NCI-H526 treated with DMSO at 0.1 percent for 48 hours (cell line): ENCODE measurements at places on chromosomes 5 and 9.

GRCh38 chr9:76020652-76021051 lies 130.2 kb downstream of the PCSK5 start:
- DNase-seq = no peak

DNA sequence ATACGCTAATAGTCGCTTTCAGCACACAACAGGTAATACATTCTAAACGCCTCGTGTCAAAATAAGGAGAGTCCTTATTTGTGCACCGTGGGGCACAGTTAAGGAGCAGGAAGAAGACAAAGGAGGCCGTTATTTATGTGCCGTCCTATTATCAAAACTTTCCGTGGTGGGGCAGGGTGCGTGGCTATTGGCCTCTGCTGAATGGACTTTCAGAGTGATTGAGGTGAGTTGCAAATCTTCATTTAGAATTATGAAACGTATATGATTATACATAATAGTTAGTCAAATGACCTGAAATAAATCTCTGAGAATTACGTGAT lies 833 bp downstream of the C5orf24 start:
- DNase-seq = no peak

DNA sequence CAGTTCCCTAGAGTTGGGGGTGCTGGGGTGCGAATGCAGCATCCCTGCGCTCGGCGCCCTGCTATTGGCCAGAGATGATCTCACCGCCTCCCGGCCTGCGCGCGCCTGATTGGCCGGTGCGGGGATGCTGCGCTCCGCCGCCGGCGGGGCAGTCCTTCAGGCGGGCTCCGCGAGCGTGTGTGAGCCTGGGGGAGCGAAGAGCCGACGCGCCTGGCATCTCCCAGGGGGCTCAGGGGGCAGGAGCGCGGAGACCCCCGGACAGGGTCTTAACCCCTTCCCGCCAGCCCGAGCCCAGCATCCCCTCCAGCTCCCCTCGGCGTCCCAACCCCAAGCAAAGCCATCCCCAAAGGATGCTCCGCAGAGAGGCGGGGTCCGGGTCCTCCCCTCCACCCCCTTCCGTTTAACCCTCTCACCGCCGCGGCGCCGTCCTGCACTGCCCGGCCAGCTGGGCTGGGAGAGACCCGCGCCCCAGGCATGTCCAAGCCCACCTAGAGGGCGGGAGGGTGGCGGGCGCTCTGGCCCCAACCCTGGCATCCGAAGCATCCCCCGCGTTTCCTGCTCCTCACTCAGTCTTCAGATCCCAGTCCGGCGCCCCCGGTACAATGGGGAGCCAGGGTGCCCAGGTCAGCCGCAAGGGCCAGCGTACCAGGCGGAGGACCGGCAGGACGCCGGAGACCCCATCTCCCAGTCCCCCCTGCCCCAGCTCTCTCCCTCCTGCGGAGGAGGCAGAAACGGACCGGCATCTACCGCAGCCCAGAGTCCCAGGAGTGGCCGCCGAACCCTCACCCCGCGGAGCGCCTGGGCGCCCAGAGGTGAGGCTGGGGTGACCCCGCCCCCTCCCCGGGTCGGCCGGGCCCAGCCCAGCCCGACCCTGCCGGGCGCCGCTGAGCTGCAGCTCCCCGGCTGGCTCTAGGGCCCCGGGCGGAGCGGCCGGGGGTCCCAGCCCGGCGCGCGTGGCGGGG lies 19.3 kb upstream of the TOR2A start:
- DNase-seq = no peak

DNA sequence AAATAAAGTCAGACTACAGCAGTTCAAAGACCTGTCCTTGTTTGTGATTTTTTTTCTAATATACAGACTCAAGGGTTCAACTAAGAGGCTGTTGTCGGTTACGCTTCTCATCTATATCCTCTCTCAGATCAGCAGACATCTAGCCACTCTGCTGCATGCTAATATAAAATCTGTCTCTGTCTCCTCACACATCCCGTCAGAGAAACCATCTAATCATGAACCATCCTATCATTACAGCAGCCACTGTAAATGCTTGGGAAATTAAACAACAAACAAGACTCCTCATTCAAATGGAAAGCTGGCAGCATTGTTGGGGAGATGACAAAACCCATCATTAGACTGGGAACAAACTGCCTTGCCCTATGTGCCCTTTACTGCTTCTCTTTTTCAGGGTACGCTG lies 94.8 kb downstream of the SEMA5A start:
- no peak for DNase-seq

GRCh38 chr9:88716596-88717290 lies 181.8 kb downstream of the NXNL2 start:
- no peak for DNase-seq

- DNase-seq = no peak
Measured at GRCh38 chr5:75472973-75473372, 38.5 kb downstream of the CERT1 start.

DNA sequence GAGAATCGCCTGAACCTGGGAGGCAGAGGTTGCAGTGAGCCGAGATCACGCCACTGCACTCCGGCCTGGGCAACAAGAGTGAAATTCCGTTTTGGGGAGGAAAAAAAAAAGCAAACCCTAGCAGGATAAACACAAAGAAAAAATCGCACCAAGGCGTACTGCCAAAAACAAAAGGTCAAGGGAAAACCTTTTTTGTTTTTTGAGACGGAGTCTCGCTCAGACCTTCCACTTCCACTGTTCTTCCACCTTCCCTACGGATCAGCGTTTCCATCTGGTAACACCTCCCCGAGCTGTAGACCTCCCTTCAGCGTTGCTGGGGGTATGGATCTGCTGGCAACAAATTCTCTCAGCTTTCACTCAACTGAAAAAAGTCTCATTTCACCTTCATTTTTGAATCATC lies 20.1 kb upstream of the FCN2 start:
- no peak for DNase-seq

DNA sequence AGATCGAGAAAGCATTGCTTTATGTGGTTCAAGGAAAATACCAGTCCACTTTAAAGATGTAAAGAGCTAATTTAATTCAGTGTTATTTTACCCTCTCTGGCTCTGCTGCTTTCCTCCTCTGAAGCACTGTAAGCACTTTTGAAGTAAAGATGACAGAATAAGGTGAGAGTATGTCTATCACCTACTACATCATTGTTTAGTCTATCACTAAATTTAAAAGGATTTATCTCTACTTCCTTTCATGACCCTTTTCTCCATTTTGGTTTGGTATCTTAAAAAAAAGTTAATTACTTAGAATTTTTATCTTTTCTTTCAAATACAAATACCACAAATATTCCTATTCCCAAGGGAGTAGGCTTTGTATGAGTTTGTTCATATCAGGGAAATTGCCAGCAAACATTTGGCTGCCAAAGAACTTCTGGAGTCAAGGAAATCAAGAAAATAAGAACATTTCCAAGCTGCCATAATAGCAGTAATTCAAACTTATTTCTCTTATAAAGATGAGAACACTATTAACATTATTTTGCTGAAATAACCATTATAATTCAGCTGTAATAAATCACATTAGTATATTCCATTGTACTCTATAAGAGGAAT lies 77.8 kb downstream of the SLC38A9 start:
- DNase-seq = no peak

DNA sequence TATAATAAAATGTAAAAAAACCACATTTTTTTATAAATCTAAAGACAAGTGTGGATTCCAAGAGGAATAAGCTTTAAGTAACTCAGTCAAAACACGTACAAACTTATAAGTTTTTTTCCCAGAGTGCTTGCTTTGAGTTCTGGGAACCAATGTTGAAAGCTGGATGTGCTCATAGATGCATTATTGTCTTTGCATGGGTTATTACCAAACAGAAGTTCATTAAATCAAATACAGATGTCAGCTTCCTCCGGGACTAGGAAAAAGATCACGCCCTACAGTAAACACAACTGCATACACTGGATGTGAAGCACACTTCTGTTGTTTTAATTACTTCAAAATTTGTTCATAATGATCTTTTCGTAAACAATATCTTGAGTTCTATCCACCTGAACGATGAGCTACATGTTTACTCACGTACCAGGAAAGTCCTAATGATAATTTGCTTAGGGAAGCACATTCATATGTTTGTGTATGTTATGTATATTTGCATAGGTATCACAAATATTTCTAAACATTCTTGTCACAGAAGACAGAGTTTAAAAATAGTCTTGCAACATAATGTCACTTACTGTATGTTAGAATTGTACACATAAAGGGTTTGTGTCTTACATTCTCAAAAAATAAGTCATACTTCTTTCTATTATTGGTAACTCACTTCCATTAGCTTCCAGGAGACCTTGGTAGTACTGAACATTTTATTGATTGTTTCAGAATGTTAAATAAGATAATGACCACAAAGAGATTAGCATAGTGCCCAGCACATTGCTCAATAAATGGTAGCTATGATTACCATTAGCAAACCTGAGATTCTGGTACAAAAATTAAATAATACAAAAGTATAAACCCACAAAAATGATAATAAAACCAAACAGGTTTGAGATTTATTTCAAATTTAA lies 427.4 kb downstream of the CETN3 start:
- DNase-seq = no peak

DNA sequence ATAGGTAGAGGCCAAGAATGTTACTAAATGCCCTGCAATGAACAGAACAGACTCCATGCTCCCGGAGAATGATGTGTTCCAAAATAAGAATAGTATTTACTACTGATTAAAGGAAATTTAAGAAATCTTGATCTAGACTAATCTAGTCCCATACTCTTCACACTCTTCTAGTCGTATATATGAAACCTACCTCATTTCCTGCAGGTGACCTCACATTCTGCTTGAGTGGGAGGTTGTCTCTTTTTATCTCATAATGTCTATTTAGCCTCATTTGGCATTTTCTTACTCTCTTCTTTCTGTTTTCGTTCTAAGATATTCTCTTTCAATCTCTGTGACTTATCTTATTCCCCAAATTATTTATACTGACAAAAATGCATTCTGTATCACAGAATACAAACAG lies 9.2 kb upstream of the SHOC1 start:
- DNase-seq = no peak

GRCh38 chr5:102154291-102154690 lies 141.8 kb downstream of the SLCO4C1 start:
- DNase-seq = no peak

GRCh38 chr5:142447887-142448286 lies 123.1 kb upstream of the SPRY4 start:
- no peak for DNase-seq

- DNase-seq = no peak
Measured at GRCh38 chr9:85478847-85479246, 262.9 kb downstream of the AGTPBP1 start.

DNA sequence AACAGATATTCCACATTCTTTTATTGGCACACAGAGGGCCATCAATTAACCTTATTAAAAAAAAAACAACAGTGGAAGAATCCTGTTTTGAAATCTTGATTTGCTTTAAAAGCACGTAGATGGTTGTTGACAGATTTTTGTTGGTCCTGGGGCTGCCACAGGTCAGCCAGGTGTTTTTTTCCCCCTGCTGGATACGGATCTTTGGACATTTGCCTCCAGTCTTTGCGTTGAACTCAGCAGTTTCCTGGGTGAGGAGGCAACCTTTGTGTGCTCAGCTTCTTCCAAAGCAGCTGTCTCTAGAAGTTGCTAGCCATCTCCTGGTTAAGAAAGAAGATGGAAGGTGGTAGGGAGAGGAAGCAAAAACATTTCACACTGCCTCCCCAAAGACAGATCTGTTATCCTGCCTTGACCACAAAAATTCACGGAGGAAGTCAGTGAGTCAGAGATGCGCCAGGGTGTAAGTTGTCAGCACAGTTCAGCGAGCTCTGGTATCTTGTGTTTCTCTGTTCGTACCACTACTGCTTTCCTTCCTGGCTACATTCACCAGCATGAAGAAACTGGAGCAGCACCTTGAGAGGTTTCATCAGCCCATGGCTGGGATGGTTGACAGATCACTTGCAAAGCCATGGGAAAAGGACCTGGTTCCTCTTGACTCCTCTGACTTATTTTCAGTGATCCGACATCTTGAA lies 207.3 kb downstream of the ARHGAP26 start:
- no peak for DNase-seq

DNA sequence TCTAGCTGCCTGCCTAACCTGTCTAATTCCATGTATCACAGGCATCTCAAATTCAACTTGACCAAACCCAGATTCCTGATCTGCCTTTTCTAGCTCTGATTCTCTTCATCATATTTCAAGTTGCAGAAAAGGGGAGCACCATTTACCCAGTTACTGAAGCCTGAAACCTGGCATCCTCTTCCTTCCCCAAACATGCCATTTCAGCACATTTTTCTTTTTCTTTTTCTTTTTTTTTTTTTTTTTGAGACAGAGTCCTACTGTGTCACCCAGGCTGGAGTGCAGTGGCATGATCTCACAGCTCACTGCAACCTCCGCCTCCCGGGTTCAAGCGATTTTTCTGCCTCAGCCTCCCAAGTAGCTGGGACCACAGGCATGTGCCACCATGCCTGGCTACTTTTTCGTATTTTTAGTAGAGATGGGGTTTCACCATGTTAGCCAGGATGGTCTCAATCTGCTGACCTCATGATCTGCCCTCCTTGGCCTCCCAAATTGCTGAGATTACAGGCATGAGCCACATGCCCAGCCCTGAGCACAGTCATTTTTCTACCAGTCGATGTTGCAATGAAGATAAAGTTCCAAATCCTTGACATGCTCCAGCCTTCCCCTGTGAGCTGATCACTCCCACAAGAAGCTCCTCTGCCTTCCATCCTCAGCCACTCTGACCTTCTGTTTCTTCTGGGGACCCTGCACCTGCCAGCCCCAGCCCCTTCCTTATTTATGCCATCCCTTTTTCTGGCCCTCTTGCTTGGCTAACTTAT lies 32.2 kb downstream of the ACER2 start:
- DNase-seq = no peak

DNA sequence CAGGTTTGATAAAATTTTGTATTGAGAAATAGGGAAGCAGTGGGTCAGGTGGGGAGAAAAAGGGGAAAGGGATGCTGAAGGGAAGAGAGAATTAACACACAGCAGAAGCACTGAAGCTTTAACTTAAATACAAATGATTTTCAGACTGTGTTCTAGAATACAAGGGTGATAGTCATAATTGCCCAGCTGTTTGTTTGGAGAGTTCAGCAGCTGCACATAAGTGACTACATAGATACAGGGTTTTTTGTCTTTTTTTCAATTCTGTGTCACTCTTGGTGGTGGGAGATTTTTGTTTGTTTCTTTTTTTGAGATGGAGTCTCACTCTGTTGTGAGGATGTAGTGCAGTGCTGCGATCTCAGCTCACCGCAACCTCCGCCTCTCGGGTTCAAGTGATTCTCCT lies 590.4 kb upstream of the SEMA6A start:
- no peak for DNase-seq

GRCh38 chr5:92337772-92338234 lies 954.7 kb upstream of the ARRDC3 start:
- DNase-seq = no peak

- no peak for DNase-seq
Measured at GRCh38 chr5:137272831-137273230, 226.3 kb downstream of the SPOCK1 start.
